ENCODE measurements at places on chromosomes 13 and 19. TPM values are rescaled to one million over a fixed set of nuclear protein-coding genes. Genes with fewer than 3 reads are reported as not detected.
A peak's percentile ranks its signal among the peaks of the same experiment; 100 is the strongest.

The ZNF136 gene
- total RNA-seq: 9.5 TPM

GRCh38 chr13:50128428-50128931, 113.2 kb downstream of the KCNRG start:
- peak; percentile 66 for DNase-seq

The SIGLEC14 gene
- not detected for total RNA-seq

The KLC3 gene
- not detected for total RNA-seq

The ZNF227 gene
- total RNA-seq: 13.5 TPM

The SHANK1 gene
- not detected for total RNA-seq

The SDHAF1 gene
- total RNA-seq: 18.9 TPM

The TMC4 gene
- total RNA-seq: 0.26 TPM

The TRIP10 gene
- 55.9 TPM for total RNA-seq

DNA sequence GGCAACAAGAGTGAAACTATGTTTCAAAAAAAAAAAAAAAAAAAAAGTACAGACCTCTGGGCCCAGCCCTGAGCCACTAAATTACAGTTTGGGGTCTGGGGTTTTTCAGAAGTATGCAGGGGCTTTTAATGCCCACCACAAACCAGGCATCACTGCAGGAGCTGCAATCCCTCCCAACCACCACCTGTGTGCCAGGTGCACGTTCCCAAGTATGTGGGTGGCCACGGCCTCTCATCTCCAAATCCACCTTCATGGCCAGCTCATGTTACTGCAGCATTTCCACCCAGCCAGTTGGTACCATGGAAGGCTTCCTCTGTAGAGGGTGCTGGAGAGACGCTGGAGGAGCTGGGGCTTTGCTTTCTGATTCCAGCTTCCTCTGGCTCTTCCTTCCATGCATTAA, 26.5 kb downstream of the CEP89 start:
- DNase-seq: no peak

- DNase-seq: no peak
These were observed 74.4 kb downstream of the DPF1 start for GRCh38 chr19:38149661-38150061.

The ZNF829 gene
- 4.3 TPM for total RNA-seq

DNA sequence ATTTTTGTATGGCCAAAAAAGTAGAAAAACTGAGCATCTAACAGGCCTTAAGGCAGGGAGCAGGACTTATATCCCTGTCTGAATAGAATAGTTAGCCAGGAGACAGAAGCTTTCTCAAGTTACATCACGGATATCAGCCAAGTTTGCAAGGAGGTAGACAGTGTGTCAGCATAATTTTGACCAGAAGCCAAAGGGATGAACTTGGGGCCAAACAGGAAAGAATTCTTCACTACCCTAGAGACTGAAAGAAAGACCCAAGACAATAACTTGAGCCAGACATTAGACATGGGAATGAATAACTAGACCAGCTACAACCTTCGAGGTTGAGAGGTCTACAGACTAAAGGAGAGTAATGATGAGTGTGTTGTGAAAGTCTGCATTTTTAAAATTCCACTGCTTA, 48.1 kb upstream of the PCDH9 start:
- DNase-seq: no peak

- no peak for DNase-seq
These were observed 525.1 kb downstream of the LMO7 start for GRCh38 chr13:76160961-76161925.

DNA sequence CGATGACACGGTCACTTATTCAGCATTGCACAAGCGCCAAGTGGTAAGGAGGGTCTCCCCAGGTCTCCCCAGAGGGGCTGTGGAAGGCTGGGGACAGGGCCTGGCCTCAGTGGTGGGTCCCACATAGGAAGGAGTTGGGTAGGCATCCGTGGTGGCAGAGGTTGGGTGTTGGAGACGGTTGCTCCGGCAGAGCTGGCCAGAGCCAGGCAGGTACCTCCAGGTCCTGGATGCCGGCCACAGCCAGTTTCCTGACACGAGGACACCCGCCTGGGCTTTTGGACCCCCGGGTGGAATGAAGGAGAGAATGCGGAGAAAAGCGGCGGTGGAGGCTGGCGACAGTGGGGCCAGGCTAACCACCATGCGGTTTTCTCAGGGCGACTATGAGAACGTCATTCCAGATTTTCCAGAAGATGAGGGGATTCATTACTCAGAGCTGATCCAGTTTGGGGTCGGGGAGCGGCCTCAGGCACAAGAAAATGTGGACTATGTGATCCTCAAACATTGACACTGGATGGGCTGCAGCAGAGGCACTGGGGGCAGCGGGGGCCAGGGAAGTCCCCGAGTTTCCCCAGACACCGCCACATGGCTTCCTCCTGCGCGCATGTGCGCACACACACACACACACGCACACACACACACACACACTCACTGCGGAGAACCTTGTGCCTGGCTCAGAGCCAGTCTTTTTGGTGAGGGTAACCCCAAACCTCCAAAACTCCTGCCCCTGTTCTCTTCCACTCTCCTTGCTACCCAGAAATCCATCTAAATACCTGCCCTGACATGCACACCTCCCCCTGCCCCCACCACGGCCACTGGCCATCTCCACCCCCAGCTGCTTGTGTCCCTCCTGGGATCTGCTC, 1.3 kb upstream of the FFAR1 start:
- peak; percentile 84 for DNase-seq

- DNase-seq: no peak
These were observed 356.8 kb downstream of the RFC3 start for GRCh38 chr13:34174671-34175145.

- DNase-seq: no peak
These were observed 9.2 kb downstream of the TMED1 start for GRCh38 chr19:10826846-10827245.

- no peak for DNase-seq
These were observed 289.7 kb downstream of the SLITRK6 start for GRCh38 chr13:85509512-85509911.

GRCh38 chr13:20124303-20124702, 36.5 kb downstream of the GJA3 start:
- no peak for DNase-seq

The ITPKC gene
- total RNA-seq: 6.4 TPM

GRCh38 chr13:77079902-77080413, 53.0 kb upstream of the FBXL3 start:
- no peak for DNase-seq

- no peak for DNase-seq
These were observed 69.9 kb downstream of the SLITRK6 start for GRCh38 chr13:85729296-85729695.

DNA sequence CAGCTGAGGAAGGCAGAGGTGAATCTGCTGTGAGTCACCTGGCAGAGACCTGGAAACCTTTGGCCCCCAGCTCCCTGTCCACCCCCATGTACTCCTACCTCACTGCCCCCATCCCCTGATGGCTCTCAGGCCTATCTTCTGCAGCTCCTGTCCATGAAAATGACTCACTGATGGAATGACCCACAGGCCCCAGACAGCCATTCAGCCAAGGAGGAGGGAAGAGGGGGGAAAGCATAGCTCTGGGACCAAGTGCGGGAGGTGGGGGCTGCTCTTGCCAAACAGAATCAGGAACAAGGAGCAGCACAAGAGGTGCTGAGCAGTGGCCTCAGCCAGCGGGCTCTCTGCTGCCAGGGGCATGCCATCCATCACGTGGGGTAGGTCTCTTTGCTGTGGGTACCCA, 111.4 kb upstream of the C1QTNF9B start:
- no peak for DNase-seq

DNA sequence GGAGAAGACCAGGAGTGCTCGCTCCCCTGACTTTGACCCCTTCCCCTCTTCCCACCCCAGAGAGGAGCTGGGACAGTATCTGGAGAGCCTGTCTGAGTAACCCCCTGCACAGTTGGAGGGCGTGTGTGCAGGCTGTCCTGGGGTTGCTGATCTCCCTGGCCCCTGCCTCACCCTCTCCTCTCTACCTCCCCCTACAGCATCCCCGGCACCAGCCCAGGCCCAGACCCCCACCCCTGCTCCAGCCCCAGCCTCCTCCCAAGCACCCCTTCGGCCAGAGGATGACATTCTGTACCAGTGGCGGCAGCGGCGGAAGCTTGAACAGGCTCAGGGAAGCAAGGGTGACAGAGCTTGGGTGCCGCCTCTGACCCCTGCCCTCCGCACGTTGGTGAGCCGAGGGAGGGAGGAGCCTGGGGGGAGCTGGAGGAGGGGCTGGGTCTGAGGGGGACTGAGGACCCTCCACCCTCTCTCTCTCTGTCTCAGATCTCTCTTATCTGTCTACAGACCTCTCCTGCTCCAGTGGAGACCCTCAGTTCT, 8.7 kb downstream of the PROSER3 start:
- no peak for DNase-seq

GRCh38 chr19:57282011-57282643, 1.8 kb downstream of the ZNF460 start:
- peak; percentile 56 for DNase-seq

DNA sequence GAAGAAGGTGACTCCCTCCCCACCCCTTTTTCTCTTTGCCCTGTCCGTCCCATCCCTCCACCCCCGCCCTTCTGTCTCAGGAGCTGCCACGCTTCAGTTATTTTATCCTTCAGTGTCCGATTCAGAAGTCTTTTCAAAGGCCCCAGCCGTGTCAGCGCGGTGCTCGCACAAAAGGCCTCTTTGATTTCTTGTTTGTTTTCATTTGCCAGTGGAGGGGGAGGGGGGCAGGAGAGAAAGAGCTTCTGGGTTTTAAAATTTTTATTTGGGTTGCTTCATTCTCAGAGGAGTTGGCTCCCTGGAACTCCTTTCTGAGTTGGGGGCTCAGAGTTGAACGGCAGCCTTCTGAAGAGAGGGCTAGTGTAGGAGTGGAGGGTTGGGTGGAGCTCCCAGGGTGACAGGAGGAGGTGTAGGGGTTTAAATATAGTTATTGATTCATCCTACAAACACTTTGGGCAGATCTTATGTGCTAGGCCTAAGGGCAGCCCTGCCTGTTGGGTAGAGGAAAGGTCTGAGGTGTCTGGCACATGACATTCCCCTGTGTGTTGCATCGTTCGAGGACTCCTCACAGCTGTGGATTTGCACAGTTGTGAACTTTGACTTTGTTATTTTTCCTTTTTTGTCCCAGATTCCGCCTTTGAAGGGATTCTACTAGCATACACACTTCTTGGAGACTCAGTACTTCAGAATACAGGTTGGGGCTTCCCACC, 36.8 kb downstream of the NFIX start:
- DNase-seq: no peak

GRCh38 chr13:55402870-55403269, 1737.8 kb upstream of the PRR20A start:
- DNase-seq: no peak

The PSG1 gene
- not detected for total RNA-seq

DNA sequence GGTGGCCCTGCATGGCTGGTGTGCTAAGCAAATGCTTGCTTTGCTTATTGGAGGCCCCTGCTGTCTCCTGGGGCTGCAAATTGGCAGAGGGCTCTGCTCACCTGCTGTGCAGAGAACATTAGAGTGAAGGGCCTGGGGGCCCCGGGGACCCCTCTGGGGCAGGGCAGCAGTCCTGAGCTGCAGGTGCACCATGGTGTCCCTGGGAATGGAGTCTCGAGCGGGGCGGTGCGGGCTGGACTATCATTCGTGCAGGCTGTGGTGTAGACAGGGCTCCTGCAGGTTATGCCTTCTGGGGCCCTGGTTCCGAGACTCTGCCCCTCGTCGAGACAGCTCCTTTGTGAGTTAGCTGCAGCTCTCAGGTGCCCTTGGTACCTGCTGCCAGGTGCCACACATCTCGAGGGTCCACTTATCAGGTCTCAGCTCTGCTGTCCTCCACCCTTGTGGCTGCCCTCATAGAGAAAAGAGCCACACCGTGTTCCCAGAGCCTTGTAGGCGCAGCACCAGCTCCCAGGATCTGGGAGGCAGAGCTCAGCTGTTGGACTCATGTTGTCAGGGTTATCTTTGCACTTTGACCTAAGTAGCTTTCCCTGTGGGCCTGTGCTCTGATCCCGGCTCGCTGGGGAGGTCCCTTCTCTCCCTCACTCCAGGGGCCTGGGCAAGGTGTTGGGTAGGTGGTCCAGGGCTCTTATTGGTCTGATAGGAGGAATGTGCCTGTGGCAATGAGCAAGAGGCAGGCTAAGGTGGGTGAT, 58.0 kb upstream of the ZNF536 start:
- no peak for DNase-seq

GRCh38 chr13:24925318-24926231, 161.6 kb downstream of the RNF17 start:
- no peak for DNase-seq

The NPAS1 gene
- not detected for total RNA-seq

GRCh38 chr13:100773429-100773828, 98.8 kb upstream of the TMTC4 start:
- no peak for DNase-seq

- DNase-seq: no peak
These were observed 30.6 kb upstream of the TNFSF11 start for GRCh38 chr13:42543215-42543797.

GRCh38 chr19:8505680-8506401, 3.4 kb upstream of the PRAM1 start:
- peak; percentile 81 for DNase-seq

DNA sequence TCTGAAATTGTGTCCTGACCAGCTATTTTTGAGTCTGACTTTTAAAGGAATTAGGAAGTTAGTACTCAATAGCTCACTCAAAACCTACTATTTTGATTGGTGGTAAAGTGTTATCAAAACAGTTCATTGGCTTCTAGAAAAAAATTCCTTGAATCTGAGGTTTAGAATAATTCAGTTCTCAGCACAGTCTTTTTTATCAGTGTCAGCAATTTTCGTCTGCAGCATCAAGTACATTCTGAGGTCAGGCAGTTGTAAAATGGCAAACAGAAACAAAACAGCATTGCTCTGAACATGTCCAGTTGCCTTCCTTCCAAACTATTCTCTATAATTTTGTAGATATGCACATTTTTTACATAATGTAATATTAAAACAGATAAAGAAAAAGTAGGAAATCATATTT, 1644.1 kb downstream of the SLITRK5 start:
- DNase-seq: no peak

- DNase-seq: no peak
These were observed 23.8 kb downstream of the TMED1 start for GRCh38 chr19:10812196-10812595.

DNA sequence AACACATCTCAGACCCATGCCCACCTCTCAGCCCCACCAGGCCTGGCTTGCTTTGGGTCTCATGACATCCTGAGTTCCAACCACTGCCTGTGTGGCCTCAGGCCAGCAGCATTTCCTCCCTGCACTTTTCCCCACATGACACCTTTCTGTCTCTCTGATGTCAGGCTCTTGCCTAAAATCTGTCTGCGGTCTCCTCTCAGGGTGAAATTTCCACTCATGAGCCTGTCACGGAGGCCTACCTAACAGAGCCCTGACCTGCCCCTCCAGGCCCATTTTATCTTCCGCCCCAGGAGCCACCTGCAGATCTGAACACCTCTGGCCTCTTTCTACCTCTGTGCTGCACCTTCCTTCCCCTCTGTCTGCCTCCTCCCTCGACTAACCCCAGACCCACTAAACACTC, 93.5 kb downstream of the ZDHHC20 start:
- DNase-seq: peak; percentile 14

The FUT1 gene
- 0.36 TPM for total RNA-seq

The FFAR1 gene
- total RNA-seq: not detected

DNA sequence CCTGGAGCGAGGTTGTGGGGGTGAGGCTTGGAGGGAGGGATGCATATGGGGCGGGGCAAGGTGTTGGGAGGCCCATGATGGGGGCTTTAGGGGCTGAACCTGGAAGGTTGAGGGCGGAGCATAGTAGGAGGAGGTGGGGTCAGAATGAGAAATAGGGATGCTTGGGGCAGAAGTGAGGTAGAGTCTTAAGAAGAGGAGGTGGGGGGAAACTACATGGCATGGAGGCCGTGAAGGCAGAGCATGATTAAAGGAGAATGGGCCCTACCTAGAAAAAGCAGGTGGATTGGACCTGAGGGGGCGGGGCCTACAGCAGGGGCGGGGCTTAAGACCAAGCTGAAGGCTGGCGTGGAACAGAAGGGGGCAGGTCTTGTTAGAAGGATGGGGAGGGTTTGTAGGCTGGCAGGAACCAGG, 799 bp downstream of the NR1H2 start:
- peak; percentile 64 for DNase-seq
